Stimulated activated CD4-positive, alpha-beta T cell treated with anti-CD3 and anti-CD28 coated beads, Interleukin-1b, Interleukin-23, amount 100 ng/mL, for 1 hour (primary cell): ENCODE measurements at places on chromosomes 7 and 10.

GRCh38 chr7:90596671-90597562 is 796 bp downstream of the CDK14 start:
- DNase-seq, result no peak

GRCh38 chr7:2813350-2814185 is 30.5 kb downstream of the GNA12 start:
- DNase-seq, result no peak

GRCh38 chr10:520402-520787 is 169.1 kb downstream of the DIP2C start:
- no peak for DNase-seq

DNA sequence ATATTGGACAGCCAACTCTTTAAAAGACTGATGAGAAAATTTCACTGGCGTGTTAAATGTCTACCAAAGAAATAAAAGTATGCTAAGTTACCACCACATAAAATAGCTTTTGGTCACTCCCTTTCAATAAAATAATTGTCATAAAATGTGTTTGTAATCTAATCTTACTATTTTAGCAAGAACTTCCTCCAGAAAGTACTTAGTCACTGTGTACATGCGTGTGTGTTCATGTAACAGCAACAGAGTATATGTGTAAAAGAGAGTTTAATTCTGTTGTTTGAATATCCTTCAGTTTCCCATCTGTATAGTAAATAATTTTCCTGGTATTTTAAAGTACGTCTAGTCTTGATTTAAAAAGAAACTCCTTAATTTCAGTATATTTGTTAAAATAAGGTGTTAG is 35.0 kb upstream of the WASL start:
- DNase-seq, result no peak

DNA sequence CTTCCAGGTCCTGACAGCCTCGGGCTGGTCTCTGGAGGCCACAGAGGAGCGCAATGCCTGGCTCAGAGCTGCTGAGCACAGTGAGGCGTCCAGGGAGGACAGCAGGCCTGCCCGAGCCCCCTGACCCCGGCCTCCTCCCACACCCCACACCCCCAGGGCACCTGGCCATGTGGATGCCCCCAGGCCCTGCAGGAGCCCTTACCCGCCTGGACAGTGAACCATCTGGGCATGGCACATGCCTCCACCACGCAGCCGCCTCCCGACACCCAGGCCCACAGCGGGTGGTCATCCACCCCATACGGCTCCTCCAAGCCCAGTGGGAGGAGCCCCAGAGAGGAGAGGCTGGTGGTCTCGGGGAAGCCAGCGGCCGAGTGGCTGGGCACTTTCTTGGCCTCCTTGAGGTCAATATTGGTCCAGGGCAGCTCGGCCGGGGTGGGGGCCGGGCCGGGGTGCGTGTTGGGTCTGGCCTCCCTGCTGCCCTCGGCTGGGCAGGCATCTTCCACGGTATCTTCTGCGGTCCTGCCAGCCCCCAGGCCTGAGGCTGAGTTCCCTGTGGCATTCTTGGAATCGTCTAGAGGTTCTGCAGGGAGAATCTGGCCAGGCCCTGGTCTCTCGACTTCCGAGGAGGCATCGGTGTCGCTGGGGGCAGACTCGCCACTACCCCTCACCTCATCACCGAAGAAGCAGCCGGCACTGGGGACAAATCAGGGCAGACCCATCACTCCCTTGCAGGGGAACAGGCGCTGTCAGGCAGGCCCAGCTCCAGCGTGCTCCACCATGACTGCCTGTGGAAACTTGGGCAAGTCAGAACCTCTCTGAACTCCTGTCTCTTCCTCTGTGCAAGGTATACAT is 18.6 kb downstream of the TECPR1 start:
- no peak for DNase-seq

- DNase-seq, result no peak
These were observed 4.0 kb upstream of the MYOZ1 start for GRCh38 chr10:73645251-73645650.

DNA sequence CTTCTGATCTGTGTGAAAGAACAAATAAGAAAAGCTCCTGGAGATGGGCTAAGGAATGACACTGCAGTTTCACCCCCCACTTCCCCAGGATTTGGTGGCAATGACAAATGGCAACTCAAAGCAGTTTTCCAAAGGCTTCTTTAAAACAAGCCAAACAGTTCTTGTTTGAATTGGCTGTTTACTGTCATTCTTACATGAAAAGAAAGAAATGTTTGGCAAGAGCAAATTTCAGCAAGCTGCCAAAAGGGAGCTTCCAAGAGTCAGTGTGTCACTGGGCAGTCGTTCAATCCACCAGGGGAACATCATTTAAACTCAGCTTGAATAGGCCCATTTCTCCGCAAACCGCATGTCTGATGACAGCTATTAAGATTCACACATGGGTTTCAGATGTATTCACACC is 119.0 kb upstream of the RHOBTB1 start:
- no peak for DNase-seq

- no peak for DNase-seq
These were observed 137.3 kb downstream of the VTI1A start for GRCh38 chr10:112584276-112584675.

DNA sequence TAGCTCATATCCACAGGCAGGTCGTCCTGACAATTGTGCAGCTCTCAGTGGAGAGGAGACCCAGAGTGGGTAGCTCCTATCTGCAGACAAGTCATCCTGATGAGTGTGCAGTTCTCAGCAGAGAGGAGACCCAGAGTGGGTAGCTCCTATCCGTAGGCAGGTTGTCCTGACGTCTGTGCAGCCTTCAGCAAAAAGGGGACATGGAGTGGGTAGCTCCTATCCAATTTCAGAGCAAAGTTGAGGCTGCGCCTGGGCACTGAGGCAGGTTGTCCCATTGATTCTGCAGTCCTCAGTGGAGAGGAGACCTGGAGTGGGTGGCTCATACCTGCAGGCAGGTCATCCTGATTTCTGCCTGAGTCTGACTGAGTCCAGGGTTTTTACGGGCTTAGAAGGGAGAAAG is 111.8 kb downstream of the HPSE2 start:
- no peak for DNase-seq

DNA sequence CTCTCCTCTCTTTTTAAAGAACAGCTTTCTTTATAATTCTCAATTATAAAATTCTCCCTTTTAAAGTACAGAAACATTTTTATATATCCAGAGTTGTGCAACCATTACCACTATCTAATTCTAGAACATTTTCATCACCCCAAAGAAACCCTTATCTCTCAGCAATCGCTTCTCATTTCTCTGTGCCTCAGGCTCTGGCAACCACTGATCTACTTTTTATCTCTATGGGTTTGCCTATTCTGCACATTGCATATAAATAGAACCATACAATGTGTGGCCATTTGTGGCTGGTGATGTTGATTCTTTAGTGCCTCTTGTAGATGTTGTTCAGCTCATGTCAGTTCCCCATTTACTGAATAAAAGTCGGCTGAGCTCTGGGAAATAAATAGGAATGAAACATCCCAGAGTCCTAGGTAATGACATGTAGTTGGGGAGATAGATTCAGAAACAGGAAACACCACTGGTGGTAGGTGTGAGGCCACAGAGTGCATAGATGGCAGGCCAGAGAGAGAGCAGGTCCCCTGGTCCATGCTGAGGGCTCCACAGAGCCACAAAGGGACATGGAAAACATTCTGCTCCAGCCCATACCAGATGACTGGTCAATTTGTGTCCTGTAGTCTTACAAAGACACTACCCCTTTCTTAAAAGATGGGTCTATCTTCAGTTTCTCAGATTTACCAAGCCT is 126.5 kb downstream of the PLPP4 start:
- DNase-seq, result no peak

DNA sequence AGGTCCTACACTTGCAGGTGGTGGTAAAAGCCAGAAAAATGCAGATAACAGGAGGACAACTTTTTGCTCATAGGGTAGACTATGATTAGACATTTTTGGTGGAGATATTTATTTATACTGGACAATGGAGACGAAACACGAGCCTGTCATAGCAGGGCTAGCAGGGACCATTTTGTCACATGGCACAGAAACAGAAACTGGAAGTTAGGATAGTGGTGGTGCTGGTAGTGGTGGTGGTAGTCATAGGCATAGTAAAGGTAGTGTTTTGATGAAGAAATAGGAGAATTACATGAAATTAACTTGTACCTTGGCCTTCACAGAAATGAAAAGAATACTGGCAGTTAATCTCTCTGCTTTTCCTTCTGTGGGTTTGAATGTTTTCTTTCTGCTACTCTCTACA is 8.8 kb upstream of the MGAM start:
- no peak for DNase-seq

- no peak for DNase-seq
These were observed 957 bp upstream of the SVIL start for GRCh38 chr10:29635711-29636144.

DNA sequence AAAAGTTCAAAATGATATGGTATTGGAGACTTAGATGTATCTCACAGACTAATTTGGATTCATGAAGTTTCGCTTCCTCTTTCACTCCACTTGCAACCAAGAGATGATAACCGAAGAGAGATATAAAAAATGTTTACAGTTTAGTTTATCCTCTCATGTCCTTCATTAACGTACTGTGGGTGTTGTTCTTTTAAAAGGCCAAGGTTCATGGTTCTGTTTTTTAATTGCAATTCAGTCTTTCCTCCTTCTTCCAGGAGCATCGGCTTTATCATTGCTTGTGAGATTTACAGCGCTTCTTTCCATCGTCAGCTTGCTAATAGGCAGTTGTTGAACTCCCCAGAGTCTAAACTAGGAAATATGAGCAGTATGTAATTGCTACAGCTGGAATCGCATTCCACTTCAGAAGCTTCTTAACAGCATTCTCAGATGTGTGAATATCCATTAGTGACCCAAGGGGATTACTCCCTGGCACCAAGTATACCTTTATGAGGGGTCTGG is 75.9 kb upstream of the HGF start:
- DNase-seq, result no peak

DNA sequence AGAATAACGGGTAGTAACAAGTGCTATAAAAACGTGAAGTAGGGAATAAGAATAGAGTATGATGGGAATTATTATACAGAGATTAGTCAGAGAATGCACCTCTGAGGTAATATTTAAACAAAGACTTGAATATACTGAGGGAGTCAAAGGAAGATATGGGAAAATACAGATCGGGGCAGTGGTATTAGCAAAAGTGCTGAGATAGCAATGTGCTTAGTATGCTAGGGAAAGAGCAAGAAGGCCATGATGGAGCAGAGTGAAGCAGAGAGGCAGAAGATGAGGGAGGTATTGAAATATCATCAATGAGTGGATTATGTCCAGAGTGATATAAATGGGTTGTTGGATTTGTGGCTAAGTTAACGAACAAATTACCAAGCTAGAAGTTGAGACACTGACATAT is 96.5 kb upstream of the GPR22 start:
- DNase-seq, result no peak

DNA sequence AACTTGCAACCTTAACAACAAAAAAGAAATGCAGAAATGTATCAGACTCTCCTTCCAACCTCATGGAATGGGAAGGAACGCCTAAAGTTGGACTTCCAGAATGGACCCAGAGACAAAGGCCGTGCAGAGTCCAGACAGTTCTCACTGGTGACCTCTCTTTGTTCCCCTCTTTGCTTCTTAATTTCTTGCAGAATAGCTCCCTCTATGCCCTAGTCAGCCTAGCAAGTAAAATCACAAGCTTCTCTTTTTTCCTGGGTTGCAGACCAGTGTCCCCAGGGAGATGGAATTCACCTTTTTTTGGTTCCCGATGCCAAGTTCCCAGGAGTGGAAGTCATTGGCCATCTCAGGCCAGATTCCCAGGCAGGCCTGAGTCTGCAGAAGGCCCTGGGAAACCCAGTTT is 278.0 kb downstream of the CCSER2 start:
- no peak for DNase-seq

DNA sequence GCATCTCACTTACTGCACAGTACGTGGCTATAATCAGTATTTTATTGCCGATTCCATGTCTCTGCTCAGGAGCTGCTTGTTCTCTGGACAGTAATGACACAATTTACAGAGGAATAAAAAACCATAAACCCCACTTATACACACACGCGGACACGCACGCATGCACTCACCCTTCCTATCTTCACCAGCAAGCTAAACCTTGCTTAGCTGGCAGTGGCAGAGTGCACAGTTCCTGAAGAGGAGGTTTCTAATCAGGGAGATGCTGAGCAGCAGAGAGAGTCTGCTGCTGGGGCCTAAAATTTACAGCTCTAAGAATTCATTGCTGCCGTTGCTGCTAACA is 66.3 kb downstream of the SND1 start:
- no peak for DNase-seq

DNA sequence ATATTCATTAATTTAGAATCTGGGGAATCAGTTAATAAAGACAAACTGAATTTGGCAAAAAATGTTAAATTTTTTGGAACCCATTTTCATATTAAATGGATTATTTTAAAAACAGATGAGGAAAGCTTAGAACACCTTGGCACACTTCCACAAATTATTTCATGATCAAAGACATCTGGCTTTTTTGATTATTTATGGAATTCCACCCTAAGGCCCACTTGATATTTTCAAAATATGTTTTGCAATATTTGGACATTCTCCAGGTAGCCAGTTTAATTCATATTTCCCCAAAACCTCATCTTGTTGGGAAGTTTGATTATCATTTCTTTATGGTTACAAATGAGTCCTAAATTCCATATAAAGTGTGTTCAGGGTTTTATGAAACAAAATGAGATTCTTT is 129.9 kb downstream of the DOCK4 start:
- DNase-seq, result no peak

DNA sequence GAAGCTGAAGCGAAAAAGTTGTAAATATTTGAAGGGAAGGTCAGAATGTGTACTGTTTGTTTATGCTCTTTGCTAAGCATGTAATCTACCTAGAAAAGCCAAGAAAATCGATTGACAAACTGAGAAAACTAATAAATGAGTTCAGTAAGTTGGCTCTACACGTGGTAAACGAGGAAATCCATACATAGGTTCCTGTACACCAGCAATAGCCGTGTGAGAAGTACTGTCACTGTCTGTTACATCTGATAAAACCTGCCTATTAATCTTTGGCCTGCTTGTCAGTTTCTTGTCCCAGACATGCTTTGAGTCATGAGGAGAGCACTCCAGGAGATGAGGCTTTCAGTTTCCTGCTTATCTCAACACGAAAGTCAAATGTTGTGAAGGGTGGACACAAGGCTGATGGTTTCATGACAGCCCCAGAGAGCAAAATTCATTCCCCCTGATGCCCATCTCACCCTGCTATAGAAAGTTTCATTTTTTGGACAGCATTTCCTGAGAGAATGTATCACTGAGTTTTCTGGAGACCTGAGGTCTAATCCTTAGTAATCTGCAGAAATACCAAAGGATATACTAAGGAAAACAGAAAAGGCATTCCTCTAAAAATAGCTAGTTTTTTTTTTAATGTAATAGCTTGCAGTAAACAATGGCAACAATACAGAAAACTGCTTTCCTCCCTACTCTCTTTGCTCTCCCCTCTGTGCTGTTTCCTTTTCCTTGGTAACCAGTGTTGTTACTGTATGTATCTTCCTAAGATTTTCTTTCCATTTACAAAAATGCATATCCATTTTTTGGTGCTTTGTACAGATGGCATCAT is 18.8 kb downstream of the BMPR1A start:
- DNase-seq, result no peak

DNA sequence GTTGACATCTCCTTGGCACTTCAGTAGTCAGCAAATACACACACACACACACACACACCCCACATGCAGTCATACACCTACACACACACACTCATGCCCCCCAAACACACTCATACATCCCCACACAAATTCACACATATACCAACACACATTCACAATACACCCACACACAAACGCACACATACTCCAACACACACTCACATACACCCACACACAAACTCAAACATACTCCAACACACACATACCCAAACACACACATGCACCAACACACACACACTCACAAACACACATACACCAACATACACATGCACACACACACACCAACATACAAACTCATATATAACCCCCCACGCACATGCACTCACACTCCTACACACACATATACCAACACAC is 31.4 kb upstream of the CHST15 start:
- no peak for DNase-seq
